ENCODE measurements at places on chromosomes 13 and 19.

DNA sequence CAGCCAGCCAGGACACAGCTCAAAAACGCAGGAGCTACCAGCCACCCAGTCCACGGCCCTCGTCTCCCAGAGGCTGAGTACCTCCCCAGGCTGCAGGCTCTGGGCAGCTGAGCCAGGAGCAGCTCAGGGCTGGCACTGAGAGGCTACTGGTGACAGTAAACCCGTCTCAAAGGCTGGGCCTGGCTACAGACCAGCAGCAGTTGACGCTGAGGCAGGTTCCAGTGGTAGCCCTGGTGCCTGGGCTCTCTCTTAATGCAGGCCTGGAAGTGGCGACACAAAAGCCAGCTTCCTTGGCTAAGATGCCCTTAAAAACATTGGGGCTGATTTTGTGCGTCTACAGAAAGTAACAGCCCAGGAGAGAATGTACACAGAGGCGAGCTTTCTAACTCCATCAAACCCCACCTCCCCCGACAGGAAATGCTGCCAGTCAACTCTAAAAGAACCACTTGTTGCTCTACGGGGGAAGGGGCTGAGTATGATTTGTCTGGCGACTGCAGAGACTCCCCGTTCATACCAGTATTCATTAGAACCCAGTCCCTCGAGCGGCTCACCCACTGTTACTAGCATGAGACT lies 126.3 kb downstream of the STK24 start:
- no peak for DNase-seq

DNA sequence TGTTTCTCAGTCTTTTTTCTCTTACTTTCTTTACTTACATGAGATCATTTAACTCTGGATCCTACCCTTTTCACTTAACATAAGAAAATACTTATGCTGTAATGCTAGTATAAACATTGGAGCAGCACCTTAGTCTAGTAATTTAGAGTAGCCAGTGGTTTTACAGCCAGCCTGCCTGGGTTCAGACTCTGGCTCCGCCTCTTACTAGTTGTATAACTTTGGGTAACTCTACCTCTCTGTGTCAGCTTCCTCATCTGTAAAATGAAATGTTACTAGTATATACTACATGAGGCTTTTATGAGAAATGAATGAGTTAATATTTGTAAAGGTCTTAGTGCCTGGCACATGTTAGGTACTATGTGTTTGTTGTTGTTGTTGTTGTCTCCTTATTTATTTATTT lies 5.6 kb downstream of the CDADC1 start:
- no peak for DNase-seq

- DNase-seq: no peak
Observed at GRCh38 chr13:21767032-21767431, 96.2 kb downstream of the FGF9 start.

GRCh38 chr13:74115133-74115532 lies 19.1 kb downstream of the KLF12 start:
- peak; percentile 80 for DNase-seq

GRCh38 chr19:10634430-10634829 lies 9.1 kb downstream of the SLC44A2 start:
- DNase-seq: no peak

DNA sequence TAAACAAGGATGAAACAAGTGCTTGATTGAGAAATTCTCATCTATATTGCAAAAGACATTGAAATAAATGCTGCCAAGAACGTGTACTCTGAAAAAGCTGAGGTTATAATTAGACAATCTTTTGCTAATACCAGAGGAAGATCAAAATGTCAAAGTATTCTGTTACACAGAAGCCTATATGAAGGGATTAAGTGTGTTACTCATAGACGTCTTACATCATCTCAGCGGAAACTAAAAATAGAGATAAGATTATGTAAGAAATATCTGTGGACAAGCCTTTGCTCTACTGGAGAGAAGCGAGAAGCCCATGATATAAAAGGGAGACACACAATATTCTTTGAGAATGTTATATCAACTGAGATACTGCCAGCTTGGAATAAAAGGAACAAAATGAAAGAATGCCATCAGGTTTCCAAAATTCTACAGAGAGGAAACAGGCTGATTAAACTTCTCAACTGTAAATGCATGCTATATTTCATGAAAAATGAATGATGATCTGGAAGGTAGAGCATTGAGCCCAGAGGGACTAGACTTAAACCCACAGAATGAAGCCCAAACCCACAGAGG lies 699.0 kb downstream of the GPC5 start:
- DNase-seq: no peak

GRCh38 chr19:16234552-16235445 lies 37.1 kb downstream of the AP1M1 start:
- no peak for DNase-seq

DNA sequence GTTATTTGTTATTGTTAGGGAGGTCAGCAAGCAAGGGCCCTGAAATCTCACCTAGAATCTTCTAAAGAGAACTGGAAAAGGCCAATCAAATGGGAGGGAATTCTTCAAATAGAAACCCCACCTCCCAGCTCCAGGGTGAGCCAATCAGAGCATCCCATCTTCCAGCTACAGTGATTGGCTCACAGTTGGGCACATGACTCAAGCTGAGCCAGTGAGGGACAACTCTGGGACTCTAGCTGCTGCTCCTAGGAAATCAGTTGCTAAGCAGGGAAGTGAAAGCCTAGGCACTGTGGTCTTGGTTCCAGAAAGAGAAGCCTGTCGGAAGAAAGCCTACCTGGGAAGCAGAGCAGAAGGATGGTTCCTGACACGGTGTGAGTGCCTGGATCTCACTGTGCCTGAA lies 13.4 kb downstream of the TM6SF2 start:
- peak; percentile 22 for DNase-seq

- DNase-seq: no peak
Observed at GRCh38 chr19:4431296-4431695, 26.3 kb downstream of the UBXN6 start.

DNA sequence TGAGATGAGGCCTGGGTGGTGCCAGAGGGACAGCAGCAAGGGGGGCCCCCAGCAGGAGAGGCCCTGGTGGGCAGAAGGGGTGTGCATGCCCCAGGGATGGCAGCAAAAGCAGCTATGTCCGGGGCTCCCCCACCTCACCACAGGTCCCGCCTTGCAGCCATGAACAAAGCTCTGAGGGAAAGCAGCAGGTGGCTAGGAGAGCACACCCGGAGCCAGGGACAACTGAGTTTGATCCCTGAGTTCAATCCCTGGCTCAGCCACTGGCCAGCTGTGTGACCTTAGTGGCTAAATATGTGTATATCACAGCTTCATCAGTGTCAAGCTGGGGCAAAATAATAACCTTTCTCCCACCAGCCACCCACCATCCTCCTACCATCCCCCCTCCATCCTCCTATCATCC lies 47.7 kb upstream of the KCTD15 start:
- no peak for DNase-seq

- no peak for DNase-seq
Observed at GRCh38 chr13:67635754-67636153, 405.6 kb upstream of the PCDH9 start.

DNA sequence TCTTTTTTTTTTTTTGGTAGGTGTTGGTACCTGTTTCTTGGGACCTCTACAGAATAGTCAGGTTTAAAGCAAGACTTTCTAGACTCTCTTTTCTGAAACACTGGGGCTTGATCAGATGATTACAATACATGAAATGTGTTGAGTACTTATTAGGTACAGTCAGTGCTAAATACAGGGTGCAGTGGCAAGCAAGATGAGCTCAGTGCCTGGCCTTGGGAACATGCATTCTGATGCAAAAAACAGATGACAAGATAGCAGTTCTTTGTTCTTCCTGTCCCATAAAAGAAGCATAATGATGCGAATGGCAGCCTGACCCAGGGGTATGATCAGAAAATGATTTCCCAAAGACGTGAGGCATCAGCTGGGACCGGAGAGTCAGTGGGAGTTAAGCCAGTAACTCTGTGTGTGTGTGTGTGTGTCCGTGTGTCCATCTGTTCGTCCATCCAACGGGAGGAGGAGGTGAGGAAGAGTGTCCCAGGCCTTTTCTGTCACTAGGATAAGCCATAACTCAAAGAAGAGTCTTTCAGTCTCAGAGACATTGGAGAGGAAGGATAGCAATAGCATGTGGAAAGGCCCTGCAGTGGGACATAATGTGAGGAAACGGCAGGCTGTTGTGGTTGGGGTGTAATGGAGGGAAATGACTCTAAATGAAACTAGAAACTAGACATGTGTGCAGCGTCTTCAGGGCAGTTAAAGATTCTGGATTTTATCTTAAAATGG lies 32.2 kb downstream of the SLAIN1 start:
- no peak for DNase-seq

GRCh38 chr13:95642028-95642621 lies 2.4 kb downstream of the DZIP1 start:
- peak; percentile 61 for DNase-seq

GRCh38 chr19:17249887-17250548 lies 4.3 kb upstream of the NR2F6 start:
- DNase-seq: no peak

DNA sequence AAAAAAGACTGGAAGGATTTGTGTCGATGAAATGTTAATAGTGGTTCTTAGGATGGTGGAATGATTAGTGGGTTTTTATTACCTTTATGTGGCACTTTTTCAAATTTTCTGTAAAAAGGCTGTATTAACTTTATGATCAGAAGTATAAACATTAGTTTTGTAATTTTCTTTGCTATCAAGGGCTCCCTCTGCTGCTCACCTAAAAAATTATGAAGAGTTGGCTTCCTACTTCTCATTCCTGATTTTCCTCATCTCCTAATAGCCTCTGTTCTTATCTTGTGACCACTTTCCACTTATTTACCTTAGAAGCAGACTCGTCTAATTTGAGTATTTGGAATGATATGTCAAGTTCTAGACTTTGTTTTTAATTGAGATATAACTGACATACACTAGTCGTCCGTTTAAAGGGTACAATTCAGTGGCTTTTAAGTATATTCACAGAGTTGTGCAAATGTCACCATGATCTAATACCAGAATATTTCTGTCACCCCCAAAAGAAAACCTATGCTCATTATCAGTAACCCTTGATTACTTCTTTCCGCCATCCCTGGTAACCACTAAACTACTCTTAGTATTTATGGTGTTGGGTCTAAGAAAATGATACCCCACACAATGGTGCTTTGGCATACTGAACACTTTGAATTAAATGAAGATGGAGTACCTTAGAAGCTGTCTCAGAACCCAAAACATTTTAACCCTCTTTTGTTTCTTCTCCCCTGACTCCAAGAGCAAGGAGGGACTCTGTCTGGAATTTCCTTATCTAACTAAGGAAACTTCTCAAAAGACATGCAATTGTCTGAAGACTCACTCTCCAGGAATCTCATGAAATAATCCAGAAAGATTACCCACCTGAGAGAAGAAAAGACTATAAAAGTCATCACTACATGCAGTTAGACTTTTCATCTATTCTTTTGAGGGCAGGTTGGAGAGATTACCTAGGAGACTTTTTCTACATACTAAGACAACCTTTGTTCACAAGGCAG lies 311.3 kb downstream of the DLEU7 start:
- DNase-seq: peak; percentile 56

GRCh38 chr13:110525328-110526319 lies 35.9 kb downstream of the RAB20 start:
- DNase-seq: no peak

DNA sequence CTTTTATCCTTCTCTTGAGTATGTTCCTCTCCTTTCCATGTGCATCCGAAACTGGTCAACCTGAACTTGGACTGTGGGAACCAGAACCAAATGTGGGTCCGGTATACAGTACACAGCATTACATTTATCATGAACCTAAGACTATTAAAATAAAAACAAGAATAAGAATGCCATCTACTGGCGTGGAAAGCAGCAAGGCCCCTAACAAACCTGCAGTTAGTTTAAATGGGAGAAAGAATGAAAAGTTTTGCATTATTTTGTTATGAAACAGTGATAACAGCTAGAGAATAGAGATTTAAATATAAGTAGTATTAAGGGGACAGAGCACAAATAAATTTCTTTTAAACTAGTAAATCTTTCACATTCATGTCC lies 159.5 kb downstream of the RBM26 start:
- DNase-seq: no peak

GRCh38 chr19:18223860-18224524 lies 2.2 kb downstream of the PDE4C start:
- no peak for DNase-seq

DNA sequence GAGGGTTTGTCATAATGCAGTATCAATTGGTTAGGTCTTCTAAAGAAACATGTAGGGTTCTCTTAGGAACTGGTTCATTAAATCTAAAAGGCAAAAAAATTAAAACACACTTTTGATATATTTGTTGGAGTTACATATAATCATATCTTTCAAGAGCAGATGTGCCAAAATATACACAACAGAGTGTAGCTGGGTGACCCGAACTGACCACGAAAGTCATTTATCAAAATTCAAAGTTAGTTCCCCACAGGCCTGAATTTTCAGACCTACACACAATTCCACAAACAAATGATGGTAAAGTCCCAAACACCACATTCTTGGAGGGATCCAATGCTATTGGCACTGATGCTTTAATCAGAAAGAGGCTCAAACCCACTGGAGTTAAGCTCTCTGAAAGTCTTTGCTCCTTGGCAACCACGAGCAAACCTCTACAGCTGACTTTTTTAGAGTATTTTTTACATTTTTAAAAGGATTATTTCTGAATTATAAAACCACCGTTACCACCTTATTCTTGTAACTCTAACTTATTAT lies 50.9 kb downstream of the IRS2 start:
- no peak for DNase-seq

DNA sequence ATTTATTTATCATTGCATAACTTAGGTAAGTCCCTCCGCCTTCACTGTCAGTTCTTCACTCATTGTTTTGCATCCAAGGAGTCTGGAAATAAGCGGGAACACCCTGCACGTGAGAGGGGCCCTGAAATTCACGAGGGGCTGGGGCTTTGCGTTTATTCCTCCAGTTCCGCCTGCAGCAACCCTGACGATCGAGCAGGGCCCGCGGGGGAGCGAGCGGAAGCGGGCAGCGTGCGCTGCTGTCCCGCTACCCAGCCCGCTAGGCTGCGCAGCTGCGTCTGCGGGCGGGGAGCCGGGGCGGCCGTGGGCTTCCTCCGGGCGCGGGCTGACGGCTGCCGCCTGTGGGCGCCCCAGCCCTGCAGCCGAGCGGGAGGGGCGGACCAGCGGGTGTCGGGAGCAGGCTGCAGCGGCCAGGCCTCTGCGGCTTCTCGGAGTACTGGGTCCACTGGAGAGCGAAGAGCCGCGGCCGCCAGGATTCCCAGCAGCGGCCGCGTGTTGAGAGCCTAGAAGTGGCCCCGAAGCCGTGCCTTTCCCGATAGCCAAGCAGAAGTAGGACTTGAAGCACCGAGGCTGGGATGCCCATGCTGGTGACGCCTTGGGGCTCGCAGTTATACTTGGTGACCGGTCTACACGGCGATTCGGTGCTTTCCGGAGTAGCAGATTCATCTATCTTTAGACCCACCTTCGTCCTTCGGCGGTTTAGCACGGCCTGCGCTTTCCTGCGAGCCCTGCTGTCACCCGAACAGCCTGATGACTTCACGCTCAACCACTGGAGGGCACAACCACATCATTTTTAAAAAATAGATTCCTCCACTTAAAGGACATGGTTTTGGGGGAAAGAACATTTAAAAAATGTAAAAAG lies 32.9 kb upstream of the SACS start:
- peak; percentile 86 for DNase-seq

GRCh38 chr19:1855828-1856255 lies 7.5 kb downstream of the KLF16 start:
- DNase-seq: no peak

GRCh38 chr13:112012705-112013085 lies 54.3 kb upstream of the SOX1 start:
- no peak for DNase-seq

GRCh38 chr19:4583961-4584669 lies 24.6 kb upstream of the SEMA6B start:
- no peak for DNase-seq

All from fibroblast of skin of scalp (primary cell).